ENCODE measurements at places on chromosomes 7 and 10.

GRCh38 chr10:1268831-1269230 lies 212.6 kb downstream of the WDR37 start:
- no peak for DNase-seq

DNA sequence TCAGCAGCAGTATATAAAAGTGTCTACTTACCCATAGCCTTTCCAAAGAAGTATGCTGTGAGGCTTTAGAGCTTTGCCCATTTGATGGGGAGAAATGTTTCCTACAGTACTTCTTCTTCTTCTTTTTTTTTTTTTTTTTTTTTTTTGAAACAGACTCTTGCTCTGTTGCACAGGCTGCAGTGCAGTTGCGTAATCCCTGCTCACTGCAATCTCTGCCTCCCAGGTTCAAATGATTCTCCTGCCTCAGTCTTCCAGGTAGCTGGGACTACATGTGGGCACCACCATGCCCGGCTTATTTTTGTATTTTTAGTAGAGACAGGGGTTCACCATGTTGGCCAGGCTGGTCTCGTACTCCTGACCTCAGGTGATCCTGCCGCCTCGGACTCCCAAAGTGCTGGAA lies 101.7 kb upstream of the TMEM26 start:
- DNase-seq = no peak

GRCh38 chr7:139543801-139544603 lies 20.5 kb downstream of the CLEC2L start:
- DNase-seq = no peak

DNA sequence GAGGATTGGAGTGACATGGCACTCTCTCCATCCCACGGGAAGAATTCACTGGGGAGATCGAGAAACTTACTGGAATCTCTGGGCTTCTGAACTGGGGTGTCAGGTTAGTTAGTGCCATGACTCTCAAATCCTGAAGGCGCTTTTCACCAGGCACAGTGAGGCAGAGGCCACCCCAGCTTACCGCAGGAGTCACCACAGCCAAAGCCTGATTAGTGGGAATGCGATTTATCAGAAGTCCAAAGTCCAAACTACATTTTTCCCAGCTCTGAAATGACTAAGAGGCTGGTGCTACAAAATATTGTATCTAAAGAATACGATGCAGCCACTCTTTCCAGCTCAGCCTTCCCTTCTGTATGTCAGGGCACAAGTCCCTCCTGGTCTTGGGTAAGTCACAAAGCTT lies 334.8 kb upstream of the SHH start:
- no peak for DNase-seq

DNA sequence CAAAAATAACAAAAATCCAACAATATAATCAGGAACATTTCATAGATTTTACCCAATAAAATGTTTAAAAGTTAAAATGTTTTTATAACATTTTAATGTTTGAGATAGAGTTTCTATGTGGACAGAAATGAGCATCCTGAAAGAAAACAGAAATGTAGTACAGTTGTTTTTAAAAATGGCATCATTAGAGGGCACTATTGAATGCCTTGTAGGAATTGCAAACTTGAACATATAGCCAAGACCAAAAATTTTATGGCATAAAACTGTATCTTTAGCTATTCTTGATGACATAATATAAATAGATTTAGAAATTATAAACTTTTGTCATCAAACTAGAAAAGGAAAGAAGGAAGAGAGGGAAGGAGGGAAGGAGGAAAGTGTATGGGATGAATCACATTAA lies 1372.7 kb downstream of the GATA3 start:
- no peak for DNase-seq

GRCh38 chr7:128379900-128380479 lies 18.5 kb upstream of the PRRT4 start:
- DNase-seq = no peak

GRCh38 chr7:45105588-45106188 lies 5.8 kb downstream of the TBRG4 start:
- no peak for DNase-seq

DNA sequence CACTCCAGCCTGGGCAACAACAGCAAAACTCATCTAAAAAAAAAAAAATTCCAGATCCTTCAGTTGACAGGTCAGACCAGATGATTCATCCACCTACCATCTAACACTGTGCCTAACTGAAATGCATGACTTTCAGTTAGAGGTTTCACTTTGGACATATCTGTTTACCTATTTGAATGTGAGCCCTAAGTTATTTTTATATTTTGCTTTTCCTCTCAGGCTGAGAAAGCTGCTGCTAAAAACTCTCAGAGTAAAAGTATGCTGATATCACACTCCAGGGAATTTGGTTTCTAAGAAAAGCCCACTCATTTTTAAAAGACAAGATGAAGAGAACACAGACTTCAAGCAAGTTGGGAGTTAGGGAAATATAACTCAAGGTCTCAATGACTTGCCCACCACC lies 126.0 kb downstream of the SGMS1 start:
- DNase-seq = no peak

DNA sequence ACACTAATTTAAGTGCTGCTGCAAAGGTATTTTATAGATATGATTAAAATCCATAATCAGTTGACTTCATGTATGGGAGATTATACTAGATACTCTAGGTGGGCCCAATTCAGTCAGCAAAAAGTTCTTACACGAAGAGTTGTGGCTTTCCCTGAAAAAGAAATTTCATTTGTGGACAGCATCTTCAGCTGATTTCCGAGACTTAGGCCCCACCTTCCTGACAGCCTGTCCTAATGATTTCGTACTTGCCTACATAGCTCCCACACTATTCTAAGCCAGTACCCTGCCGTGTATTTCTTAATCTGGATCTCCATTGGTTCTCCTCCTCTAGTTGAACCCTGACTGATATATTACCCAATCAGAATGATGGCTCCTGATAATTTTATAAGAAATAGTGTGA lies 297.9 kb downstream of the EXOC4 start:
- no peak for DNase-seq

DNA sequence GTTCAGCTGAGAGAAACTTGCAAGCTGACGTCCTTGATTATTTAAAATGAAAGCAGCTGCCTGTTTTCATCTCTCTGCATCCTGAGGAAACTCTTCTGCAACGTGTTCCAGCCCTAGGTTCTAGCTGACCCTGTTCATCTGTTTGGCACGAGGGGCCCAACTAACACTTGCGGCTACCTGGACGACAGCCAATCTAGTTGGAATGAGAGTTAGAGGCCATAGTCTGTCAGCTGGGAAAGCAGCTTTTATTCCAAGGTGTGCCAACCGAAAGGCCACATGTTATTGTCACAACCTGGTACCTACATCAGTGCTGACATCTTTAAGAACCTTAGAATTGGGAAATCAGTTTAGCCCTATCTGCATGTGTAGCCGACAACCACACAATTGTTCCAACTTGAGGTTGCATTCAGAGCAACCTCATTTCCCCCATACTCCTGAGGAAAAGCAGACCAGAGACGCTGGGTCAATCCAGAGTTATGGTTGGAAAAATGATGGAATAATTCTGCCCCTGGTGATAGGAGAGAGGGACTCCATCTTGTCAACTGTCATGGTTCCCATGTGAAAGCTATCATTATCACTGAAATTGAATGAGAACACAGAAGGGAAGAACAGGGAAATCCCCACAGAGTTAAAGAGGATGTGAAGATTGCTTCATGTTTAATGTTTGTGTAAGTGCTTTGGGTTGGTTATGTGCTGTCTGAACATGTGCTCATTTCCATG lies 121.6 kb downstream of the EGFR start:
- DNase-seq = no peak

DNA sequence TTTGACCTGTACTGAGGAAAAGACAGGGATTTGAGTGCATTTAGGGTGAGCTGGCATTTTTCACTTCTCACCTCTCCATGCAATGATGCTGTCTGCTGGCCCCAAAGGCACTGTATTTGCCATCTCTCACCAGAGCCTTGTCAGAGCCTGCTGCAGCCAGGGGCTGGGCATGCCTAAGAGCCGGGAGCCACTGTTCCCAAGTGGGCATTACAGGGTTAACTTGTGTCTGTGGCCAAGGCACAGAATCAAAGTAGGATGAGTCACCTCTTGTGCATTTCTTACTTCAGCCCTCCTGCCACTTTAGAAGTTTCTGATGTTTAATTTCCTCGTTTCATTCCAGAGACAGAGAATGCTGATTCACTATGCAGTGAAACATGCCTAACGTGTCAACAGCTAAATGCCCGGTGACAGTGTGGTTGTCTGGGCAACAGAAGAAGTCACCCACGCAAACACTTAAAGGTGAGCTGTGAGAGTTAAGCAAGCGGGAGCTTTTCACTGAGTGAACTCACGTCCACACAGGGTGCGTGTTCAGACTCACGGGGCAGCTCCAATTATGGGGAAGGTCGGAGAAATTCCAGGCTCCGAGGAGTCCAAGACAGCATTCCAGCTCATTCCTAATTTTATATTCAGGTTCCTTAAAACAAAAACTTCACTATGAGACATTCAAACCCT lies 57.1 kb upstream of the IGFBP3 start:
- DNase-seq = no peak

GRCh38 chr10:131561897-131562296 lies 250.4 kb upstream of the TCERG1L start:
- DNase-seq = no peak

- DNase-seq = no peak
Observed at GRCh38 chr7:13091974-13092707, 404.7 kb downstream of the ARL4A start.

DNA sequence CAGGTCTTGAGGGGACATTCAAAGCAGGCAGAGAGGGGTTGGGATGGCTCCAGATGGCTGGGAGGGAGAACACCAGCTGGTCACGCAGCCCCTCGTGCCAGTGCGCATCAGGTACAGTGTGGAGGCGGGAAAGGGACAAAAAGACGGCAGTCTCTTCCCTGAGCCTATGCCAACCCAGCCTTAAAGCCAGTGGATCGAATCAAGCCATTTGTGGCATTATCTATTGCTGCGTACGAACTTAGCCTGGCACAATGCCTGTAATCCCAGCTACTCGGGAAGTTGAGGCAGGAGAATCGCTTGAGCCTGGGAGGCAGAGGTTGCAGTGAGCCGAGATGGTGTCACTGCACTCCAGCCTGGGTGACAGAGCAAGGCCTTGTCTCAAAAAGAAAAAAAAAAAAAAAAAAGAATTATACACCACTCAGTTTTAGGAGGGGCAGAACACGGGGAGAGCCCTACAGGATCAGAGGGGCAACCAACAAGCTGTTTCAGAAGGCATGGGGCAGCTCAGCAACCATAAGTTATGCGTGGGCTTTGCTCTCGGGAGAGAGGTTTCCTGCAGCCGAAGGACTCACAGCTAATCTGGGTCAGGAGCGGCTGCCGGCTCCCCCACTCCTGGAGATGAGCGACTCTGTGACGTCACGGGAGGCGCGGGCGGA lies 356 bp upstream of the NDUFB2 start:
- DNase-seq = no peak

DNA sequence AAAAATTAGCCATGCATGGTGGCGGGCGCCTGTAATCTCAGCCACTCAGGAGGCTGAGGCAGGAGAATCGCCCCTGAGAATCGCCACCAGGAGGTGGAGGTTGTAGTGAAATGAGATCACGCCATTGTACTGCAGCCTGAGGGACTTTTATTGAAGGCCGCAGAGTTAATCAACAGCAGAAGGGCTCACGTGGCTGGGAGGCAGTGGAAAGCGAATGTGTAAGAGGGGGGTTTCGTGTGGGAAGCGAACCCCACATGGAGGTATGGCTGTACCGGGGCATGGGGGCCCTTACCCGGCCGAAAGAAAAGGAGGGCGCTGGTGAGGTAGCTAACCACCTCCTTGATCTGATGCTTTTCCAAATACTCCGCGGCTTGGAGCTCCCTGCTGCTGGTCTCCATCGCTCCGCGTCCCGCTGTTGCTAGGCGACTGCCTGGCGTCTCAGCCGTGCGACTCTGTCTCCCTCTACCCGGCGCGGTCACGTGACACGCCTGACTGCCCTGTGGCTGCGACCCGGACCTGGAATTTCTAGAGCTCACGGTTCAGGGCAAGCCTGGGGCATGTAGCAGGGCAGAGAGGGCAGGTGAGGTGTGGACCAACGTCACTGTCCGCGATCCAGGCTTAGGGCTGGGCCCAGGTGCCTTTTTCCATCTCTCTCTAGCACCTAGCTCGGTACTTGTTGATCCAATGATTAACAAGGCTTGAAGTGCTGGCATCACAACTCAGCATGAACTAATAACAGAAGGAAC lies at the start of gene EFCAB10:
Gene EFCAB10 (minus strand): TSS at position 428 of the 746 bp plus-strand sequence. CDS start 30 bp downstream, at position 398.
- DNase-seq = no peak

- no peak for DNase-seq
Observed at GRCh38 chr10:128018236-128018635, 108.0 kb downstream of the MKI67 start.

DNA sequence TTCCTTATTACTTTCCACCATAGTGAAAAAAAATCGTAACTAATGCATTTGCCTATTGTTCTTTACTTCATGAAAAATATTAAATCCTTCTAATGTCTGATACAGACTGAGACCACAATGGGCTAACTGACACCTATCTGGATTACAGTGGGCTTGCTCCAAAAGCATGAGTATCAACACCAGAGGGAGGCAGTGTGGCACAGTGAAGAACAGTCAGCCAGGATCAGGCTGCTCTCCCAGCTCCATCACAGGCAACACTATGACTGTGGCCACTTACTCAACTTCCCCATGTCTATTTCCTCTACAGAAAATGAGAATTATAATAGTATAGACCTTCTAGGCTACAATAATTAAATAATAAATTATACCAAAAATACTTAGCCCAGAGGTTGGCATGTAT lies 97.2 kb downstream of the SLC25A13 start:
- no peak for DNase-seq

- DNase-seq = no peak
Observed at GRCh38 chr7:91912494-91912893, 28.2 kb upstream of the AKAP9 start.

DNA sequence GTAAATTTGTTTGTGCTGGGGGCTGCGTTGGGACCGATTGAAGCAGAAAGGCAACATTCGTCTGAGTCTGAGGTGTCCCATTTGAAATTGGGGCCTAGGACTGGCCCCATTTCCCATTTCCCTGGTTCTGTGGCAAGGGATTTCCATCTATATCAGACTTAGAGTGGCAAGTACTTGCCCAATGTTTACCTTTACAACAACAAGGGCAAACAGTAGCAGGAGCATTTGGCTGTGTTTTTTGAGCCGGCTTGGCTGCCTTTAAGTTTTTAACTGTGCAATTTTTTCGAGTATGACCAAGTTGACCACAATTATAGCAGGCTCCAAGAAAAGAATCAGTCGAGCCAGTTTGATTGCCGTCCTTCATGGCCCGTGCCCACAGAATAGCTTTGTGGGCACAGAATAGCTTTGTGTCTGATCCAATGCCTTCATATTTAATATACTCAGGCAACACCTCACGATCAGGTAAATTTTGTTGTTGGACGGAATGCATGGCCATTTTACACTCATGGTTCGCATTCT lies 4.7 kb upstream of the CYP17A1 start:
- no peak for DNase-seq

Measured in activated B cell treated with CpG ODN at 0.5 μM for 24 hours (primary cell).